ENCODE measurements at places on chromosomes 3 and 15.

- no peak for DNase-seq
These were observed 13.5 kb upstream of the TSC22D2 start for GRCh38 chr3:150394606-150395005.

DNA sequence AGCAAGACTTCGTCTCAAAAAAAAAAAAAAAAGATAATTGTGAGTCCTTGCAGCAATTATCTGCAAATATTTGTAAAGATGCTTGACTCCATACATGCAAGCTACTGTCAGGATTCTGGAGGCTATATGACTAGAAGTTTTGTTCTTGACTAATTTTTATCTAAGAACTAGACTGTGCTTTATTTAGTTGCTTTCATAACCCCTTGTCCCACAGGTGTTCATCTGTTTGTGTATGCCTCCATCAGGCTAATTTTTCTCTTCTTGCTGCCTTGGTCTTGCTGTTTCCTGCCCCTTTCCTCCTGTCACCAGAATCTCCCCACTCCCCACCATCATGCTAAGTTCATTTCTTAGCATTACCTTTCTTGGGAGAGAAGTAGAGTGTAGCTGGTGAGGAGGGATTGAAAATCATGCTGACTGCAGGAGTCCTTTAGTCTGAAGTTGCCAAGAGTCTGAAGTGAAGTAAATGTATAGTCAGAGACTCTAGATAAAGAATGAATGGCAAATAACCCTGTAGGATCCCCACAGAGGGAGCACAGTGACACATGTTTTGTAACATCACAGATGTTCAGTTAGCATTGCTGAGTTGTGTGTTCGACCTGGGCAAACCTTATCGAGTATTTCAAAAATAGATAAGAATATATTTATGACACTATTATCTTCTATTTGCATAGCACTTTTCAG, 12.5 kb downstream of the ST3GAL6 start:
- no peak for DNase-seq

DNA sequence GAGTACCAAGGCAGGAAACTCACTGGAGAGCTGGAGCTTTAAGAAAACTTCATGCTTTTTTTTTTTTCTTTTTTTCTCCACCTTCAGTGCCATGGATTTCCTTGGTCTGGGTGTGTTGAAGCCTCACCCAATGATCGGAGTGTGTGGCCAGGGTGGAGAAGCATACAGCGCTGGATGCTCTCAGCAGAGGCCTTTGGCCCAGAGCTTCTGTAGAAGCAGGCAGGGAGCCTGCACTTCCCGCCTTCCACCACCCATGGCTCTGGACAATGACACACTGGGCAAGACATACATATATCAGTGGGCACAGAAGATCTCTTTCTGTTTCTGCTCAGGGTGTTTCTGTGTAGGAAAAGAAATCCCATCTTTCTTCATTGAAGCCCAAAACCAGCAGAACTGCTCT, 55.8 kb upstream of the ACAD9 start:
- no peak for DNase-seq

- DNase-seq: no peak
These were observed 11.7 kb upstream of the WNT7A start for GRCh38 chr3:13891492-13892073.

- DNase-seq: no peak
These were observed 215.5 kb downstream of the NR1D2 start for GRCh38 chr3:24160424-24161095.

- DNase-seq: no peak
These were observed 143.4 kb downstream of the WNT5A start for GRCh38 chr3:55343486-55344357.

DNA sequence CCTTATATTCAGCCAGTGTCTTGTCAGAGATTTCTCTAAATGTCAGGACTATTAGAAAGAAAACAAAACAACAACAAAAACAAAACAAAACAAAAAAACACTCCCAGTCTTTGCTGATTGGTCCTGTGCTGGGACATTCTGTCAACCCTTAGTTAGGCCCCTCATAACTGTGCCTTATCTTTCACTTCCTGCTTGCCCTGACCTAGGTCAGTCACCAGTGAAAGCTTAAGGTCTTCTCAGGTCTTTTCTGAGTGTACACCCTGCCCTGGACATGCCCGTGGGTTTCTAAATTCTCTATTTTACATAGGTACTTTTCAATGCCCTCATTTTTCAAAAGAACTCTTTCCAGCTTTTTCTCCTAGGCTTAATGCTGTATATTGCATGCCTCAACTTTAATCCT, 454.1 kb downstream of the GRM7 start:
- DNase-seq: no peak

- DNase-seq: no peak
These were observed 37.9 kb upstream of the MECOM start for GRCh38 chr3:169701457-169701856.

DNA sequence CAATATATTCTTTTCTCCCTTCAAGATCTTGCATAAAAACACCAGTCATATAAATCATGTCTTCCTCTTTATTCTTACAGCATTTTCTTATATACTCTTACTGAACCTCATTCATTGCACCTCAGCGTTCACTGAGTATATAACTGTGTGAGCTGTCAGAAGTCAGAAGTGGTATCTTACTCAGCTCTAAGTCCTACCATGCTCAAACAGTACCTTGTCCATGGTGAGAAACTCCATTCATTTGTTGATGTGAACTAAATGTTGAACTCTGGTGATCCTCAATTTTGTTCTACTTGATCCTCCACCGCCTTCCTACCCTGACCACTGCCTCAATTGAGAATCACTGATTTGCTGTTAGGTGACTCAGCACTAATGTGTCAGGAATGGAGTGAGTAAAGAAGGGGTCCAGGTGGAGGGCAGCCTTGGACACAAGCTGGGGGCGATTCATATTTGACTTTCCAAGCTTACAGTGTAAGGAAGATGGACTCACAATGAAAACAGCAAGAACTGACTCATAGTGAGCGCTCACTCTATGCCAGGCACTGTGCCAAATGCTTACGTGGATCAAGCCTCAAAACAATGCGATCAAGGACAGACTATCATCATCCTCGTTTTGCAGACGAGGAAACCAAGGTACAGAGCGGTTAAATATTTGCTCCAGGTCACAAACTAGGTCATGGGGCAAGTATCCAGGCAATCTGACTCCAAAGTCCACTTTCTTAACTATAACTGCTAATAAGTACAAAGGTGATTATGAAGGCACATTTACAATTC, 13.5 kb upstream of the ZFYVE19 start:
- no peak for DNase-seq

GRCh38 chr3:159169828-159170227, 368.0 kb downstream of the MFSD1 start:
- no peak for DNase-seq

DNA sequence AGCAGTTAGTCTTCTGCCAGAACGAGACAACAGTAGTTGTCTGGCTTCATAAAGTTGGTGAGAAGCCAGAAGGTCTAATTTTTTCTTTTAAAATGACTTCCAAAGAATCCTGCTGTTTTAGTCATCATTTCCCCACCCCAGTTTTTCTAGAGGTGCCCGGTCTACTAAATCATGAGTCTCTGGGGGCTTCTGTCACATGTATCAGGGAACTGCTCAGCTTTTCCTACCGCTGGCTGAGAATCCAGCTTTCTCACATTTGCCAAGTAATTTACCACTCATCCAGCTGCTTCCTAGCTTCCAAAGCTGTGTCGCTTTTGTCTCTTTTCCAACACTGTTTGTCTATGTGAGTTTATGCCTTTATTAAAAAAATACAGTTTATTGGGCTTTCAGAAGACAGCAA, 183.3 kb downstream of the NSUN3 start:
- no peak for DNase-seq

DNA sequence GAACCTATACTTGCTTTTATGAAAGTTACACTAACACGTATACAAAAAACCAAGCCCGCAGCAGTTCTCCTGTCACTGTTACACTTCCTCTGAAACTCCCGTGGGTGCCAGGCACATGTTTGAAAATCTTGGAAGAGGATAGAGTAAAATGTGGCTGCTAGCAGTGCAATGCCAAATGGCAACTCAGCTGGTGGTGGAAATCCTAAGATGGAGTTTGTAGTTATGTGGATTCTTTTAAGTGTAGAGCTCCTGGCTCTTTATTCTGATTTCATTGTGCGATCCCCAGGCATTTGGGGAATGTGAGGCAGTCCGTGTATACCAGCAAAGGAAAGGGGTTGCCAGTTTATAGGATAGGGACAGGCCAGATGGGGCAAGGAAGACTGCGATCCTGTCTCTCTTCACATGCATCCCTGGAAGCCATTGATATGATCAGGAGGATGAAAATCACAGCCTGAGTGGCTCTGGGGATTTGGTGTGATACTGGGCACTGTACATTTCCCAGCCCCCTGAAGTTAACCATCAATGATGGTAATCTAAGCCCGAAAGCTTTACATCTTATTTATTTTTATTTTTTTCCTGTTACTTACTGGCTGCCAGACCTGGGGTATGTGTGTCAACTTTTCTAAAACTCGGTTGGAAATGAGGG, 1.1 kb downstream of the STAC start:
- DNase-seq: no peak

GRCh38 chr3:32392536-32393302, 1.1 kb downstream of the CMTM7 start:
- peak; percentile 35 for DNase-seq

DNA sequence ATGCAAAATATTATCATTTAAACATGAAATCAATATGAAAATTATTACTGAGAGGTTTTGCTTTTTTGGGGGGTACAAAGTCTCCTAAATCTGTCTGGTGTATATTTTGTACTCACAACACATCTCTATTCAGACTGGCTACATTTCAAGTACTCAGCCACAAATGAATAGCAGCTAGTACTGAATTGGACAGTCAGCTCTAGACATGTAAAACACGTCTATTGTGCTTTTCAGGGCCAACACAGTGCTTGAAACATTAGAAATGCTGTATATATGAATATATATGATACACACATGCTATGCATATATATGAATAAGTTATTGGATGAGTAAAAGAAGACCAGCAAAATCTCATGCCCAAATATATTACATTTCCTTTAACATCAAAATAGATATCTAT, 103.8 kb upstream of the CFAP20DC start:
- no peak for DNase-seq

- DNase-seq: no peak
These were observed 40.0 kb downstream of the NME9 start for GRCh38 chr3:138289701-138290100.

DNA sequence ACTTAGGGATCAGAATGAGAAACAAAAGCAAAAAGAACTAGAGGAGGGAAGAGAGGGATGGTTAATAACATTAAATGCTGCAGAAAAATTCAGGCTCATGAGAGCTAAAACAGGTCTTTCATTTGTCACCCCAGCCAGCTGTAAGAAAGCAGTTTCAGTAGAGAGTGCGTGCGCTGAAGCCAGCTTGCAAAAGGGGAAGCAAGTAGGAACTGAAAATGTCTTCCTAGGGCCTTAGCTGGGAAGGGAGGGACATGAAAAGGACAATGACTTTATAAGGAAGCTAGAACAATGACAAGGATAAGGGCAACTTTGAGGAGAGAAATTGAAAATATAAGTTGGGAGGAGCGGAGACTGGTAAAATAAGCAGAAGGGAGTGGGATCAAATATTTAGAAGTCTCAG, 3.1 kb downstream of the CIAO2A start:
- DNase-seq: no peak

DNA sequence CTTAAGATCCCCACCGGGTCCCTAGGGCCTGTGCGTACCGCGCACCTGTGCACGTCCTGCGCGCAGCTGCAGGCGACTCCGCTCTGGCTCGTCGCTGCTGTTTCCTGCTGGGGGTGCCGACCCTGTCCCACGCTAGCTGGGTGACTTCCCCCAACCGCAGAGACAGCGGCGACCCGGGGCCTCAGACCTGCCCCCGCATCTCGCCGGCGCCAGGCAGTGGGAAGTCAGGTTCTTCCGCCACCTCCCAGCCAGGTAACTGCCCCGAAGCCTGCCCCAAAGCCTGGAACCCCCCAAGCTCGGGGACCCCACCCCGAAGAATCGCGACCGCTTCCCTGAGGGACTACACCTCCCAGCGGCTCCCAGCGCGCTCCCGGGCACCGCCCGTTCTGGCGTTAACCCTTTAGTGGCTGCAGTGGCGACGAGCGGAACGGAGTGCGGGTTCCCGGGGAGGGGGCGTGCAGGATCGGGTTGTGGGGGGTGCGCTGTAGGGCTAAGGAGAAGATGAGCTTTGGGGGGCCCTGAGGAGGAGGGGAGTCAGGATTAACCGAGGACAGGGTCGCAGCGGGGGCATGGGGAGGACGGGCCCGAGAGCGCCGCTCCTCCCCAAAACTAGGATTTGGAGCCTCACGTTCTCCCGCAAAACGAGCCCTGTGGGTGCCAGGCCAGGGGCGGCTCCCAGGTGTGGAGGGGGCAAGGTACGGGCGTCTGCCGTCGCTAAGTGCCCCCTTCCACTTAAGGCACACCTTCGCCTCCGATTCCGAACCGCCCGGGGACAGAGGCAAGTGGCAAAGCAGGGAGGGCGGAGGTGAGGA, 589 bp downstream of the NEIL1 start:
- DNase-seq: peak; percentile 43

DNA sequence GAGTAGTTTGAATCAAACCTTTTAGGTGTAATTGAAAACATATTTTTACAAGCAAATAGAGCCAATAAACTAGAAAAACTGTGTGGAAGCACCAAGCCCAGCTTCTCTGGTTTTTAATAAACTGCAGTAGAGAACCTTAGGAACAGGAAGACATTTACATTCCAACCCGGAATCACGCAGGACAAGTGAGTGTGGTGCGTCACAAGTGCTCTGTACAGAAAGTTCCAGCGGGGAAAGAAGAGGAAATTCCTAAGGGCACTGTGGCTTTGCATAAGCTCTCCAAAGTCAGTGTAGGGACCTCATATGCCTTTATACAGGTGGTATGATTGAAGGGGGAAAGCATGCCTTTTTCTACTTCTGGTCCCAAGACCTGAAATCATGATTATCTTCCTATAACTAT, 21.6 kb downstream of the COL8A1 start:
- no peak for DNase-seq

- DNase-seq: no peak
These were observed 7.3 kb downstream of the CCDC33 start for GRCh38 chr15:74243431-74243830.

GRCh38 chr15:62437753-62438152, 272.7 kb upstream of the C2CD4B start:
- no peak for DNase-seq

DNA sequence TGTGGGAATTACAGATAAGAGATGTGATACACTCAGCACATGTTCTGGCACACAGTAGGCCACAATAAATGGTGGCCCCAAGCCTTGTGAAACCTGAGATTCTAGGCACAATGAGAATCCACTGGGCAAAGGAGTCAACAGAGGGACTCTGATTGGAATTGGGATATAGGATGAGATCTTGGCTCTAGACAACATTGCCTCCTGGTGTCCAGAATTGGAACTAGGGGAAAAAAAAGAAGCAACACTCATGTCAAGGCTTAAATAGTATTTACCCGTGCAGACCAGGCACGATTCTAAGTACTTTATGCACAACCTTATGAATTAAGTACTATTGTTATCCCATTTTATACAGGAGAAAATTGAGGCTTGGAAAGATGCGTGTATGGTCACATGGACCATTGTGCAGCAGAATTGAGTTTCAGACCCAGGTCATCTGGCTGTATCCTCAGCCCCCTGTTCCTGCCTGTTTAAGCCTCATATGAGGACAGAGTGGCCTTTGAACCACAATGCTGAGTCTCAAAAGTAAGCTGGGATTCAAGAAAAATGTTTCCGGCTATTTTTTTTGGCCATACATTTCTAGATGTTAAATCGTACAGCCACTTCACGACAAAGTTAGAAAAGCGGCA, 124.8 kb downstream of the SV2B start:
- DNase-seq: no peak
